Placental pericyte (primary cell): ENCODE measurements at places on chromosomes 3 and 15. TPM values are rescaled to one million over a fixed set of nuclear protein-coding genes. Genes with fewer than 3 reads are reported as not detected.

HAPLN3 gene
- total RNA-seq, result 3.5 and 4.2 TPM in 2 replicates

SERPINI2 gene
- total RNA-seq, result not detected in 2 replicates

SPINK8 gene
- total RNA-seq, result not detected in 2 replicates

MME gene
- total RNA-seq, result 354 and 1,210 TPM in 2 replicates

EHD4 gene
- total RNA-seq, result 14.7 and 60.0 TPM in 2 replicates

RHOV gene
- not detected in 2 replicates for total RNA-seq

CRABP1 gene
- not detected in 2 replicates for total RNA-seq

TRPM1 gene
- total RNA-seq, result not detected in 2 replicates

CCDC39 gene
- total RNA-seq, result not detected in 2 replicates

SATB1 gene
- 7.2 and 8.8 TPM in 2 replicates for total RNA-seq

PLSCR4 gene
- 8.4 and 23.4 TPM in 2 replicates for total RNA-seq

EMC7 gene
- total RNA-seq, result 44.4 and 56.0 TPM in 2 replicates
